RPMI8226 (cell line): ENCODE measurements at places on chromosomes 4 and X.

DNA sequence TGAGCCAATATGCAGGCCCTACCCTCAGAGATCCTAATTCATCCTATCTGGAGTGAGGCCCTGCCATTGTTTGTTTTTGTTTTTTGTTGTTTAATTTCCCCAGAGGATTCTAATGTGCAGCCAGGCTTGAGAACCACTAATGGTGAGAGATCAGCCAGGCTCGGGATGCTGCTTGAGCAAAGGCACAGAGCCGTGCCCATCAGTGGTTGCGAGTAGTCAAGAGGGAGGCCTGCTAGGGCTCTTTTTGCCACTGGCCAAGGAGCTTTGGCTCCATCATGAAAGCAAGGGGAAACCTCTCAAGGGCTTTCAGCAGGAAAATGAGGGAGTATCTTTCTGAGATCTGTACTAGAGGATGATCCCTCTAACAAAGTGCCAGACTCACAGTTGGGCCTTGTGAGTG is 2.7 kb downstream of the TCEANC start:
- no peak for DNase-seq

DNA sequence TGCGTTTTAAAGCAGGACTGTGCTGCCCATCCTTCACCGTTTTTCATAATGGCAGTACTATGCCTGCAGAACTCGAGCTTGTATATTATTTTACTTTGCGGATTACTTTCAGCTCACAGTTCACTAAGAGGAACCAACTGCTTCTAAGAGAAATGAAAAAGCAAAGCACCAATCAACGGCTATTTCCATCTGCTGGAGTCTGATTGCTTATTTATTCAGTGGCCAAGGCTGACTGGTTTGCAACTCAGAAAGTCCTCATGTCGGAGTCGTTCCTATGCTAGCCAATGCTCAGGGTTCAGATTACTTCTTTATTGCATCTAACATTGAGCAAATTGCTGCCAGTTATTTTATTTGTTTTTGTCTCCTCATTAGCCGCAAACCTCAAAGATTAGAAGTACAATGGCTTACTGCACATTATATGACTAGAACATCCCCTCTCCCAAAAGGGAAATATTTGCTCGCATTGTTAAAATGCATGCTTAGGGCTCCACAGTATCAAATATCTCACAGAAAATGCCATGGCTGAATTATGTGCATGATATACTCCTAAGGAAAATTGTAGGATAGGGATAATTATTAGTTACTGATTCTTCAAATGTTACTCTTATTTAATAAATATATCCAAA is 1628.2 kb upstream of the ADGRL3 start:
- no peak for DNase-seq

DNA sequence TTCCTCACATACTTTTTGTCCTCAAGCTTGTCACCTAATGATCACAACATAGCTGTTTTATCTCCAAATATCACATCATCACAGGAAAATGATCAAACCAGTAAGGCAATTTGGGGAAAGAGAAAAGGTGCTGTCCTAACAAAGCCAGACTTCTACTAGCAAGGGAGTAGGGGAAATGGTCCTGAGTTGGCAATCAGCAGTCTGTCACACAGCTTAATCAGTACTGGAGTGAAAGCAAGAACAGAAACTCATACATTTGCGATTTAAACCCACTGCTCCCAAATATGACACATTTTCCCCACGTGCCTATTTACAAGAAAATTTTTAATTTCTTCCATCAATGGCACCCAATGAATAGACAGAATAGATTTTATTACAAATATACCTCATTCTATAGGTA is 546.8 kb upstream of the FMR1 start:
- no peak for DNase-seq

GRCh38 chr4:174764105-174764729 is 64.8 kb downstream of the GLRA3 start:
- DNase-seq = peak; percentile 49

GRCh38 chr4:45442466-45442865 is 681.4 kb downstream of the GABRG1 start:
- DNase-seq = peak; percentile 3

DNA sequence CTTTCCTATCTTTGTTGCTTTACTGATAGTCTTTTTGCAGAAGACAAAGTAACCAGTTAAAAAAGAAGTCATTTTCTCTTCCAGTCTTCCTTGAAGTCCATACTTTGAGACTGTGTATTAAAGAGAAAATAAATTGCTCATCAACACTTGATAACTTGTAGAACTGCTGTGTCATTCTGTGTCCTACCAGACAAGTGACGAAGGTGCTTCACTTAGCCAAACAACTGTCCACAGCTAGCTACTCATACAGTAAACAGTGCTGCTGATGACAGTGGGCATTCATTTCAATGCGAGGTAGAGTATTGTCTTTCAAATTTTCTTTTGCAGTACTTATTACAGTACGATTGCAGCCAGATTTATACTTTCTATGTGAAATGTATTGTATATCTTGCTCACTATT is 11.5 kb downstream of the COL25A1 start:
- DNase-seq = no peak

DNA sequence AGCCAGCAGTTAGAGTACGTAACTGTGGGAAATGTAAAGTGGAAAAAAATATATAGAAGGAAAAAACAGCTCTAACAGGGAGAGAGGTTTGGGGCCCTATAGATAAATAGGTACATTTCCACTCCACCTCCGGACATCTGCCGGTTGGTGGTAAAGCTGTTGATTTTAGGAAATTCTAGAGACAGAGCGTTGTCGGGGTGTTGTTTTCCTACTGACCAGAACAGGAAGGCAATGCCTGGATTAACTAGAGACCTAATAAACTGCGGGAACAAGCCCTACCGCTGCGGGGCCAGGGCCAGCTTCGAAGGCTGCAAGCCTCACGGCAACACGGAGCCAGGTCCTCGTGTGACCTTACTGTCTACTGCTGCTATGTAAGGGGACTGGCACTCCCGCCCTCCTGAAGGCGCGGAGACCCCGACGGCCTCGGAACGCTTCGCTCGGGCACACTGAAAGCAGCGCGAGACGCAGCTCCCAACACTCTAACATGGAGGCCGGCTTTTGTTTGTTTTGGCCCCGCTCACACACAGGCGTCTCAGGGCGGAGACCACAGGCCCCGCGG is 702 bp upstream of the CDKN2AIP start:
- peak; percentile 45 for DNase-seq

- no peak for DNase-seq
These were observed 3.6 kb downstream of the CASP6 start for GRCh38 chr4:109699553-109700225.

- DNase-seq = peak; percentile 42
These were observed 44.5 kb downstream of the FGFRL1 start for GRCh38 chr4:1055721-1056590.

GRCh38 chr4:80101792-80102116 is 28.7 kb upstream of the ANTXR2 start:
- DNase-seq = no peak

GRCh38 chrX:1103360-1103759 is 109.1 kb downstream of the CRLF2 start:
- no peak for DNase-seq

GRCh38 chr4:158857951-158858350 is 89.1 kb downstream of the FNIP2 start:
- no peak for DNase-seq

GRCh38 chr4:174324725-174325124 is 41.0 kb downstream of the CEP44 start:
- DNase-seq = no peak

DNA sequence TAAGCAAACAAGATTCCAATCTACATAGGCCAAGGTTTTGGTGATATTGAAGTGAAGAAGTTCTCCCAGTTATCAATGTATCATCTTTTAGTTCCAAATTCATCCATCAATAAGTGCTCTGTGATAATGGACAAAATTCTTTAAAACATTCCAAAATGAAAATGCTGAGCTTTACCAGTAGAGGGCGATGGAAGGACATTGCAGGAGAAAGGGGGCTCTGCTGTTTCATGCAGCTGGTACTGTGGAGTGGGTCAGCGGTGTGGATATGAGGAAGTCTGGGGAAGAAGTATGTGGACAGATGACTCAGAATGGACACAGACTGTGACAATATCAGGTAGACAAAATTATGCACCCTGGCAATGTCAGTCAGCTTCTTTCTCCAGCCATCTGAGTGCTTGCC is 46.6 kb upstream of the HS6ST2 start:
- DNase-seq = peak; percentile 7
